LoVo (cell line): ENCODE measurements at places on chromosomes 12 and 14.

DNA sequence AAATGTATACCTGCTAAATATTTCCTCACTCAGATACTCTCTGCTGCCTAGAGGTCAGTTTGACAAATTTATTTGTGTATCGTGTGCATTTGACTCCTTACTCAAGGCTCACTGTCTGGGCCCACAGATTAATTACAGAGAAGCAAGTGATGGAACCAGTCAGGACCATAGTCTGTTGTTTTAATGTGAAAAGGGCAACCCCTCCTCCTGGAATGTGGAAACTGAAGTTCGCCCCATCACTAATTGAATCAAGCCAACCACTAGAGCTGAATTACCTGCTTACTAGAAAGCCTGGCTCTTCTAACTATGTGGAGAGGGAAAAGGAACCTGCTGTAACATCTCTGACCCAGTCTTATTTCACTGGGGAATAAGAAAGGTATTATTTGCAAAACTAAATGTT, 199.9 kb upstream of the KRR1 start:
- no peak for DNase-seq

DNA sequence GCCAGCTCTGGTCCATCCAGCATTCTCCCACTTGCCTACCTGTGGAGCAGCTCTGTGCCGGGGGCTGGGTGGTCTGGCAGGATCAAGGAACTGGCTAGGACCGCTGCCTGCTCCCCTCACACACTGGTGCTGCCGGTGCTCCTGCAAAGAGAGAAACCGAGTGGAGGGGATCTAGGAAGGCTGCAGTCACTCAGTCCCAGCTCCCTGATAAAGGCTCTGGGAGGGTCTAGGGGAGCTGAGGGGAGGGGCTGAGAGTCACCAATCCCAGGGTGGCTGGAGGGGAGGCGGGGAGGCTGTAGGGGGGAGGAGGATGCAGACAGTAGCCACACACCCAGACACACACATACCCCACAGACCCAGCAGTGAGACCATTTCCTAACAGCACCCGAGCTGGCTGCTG, at the start of gene TAC3:
TSS of gene TAC3 (minus strand) at position 182 of the 400 bp plus-strand sequence. CDS start 732 bp downstream, outside the sequence.
- no peak for DNase-seq

DNA sequence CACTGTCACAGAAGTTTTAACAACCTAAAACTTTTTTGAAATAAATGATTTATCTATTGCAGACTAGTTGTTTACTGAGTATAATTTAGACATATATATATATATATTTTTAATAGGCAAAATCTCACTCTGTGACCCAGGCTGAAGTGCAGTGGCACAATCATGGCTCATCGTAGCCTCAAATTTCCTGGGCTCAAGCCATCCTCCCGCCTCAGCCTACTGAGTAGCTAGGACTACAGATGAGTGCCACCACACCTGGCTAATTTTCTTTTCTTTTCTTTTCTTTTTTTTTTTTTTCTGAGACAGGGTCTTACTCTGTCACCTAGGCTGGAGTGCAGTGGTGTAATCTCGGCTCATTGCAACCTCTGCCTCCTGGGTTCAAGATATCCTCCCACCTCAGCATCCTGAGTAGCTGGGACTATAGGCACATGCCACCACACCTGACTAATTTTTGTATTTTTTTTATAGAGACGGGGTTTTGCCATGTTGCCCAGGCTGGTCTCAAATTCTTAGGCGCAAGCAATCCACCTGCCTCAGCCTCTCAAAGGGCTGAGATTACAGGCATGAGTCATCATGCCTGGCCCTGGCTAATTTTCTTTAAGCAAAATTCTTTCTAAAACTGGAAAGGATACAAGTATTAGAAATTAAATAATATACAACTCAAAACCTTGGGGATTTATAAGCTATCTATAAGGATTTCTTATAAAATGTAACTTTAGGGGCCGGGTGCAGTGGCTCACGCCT, 23.1 kb downstream of the EEA1 start:
- no peak for DNase-seq

DNA sequence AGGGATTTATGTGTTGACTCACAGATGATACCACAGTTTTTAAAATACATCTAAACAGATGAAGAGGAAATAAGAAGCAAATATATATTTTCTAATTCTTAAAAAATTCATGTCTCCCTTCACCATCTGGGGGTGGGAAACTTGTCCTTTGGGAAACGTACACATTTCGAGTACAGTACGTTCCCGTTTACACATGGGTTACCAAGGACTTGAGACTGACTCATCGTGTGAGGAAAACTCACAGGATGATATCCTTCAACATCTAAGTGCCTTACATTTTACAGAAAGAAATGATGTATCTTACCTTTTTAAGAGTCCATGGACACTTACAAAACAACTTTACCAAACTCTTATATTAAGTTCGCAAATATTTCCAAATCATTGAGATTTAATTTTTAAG, 16.0 kb upstream of the FBLN5 start:
- DNase-seq: no peak

DNA sequence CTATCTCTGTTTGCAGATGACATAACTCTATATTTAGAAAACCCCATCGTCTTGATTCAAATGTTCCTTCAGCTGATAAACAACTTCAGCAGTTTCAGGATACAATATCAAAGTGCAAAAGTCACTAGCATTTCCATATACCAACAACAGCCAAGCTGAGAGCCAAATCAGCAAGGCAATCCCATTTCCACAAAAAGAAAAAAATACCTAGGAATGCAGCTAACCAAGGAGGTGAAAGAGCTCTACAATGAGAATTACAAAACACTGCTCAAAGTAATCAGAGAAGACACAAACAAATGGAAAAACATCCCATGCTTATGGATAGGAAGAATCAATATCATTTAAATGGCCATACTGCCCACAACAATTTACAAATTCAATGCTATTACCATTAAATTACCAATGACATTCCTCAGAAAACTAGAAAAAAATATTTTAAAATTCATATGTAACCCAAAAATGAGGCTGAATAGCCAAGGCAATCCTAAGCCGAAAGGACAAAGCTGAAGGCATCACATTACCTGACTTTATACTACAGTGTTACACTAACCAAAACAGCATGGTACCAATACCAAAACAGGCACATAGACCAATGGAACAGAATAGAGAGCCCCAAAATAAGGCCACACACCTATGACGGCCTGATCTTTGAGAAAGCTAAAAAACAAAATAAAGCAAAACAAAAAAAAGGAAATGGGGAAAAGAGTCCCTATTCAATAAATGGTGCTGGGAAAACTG, 901.7 kb downstream of the LRFN5 start:
- DNase-seq: no peak

GRCh38 chr12:98819821-98820404, 174.8 kb downstream of the APAF1 start:
- DNase-seq: no peak
